ENCODE measurements at places on chromosomes 5 and 9.

DNA sequence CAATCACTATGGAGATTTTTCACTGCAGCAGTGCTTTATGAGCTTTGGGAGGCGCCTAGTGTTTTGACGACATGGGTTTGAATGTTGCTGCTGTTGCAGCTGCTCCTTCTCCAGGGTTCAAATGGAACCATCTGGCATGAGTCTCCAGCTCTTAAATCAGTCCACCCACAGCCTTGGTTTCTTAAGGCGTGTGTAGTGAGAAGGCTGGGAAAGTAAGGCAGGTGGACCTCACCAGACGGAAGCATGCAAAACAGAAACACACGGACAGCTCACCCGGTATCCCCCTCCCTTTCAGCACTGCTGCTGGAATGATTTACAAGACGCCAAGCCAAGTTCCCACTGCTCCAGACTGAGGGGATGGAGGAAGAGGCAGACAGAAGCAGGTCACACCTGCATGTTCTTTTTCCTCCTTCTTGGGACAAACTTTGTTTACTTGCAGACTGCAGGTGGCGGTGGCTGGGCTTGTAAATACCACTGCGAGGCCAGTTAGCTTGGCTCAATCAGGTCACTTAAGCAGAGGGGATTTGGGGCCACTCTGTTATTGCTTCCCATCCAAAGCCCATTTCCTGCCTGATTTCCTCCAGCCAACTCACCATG, 47.4 kb downstream of the ADAM19 start:
- no peak for DNase-seq

- no peak for DNase-seq
Measured at GRCh38 chr5:109721741-109722140, 32.0 kb downstream of the MAN2A1 start.

GRCh38 chr5:39759701-39760100, 334.9 kb upstream of the DAB2 start:
- no peak for DNase-seq

DNA sequence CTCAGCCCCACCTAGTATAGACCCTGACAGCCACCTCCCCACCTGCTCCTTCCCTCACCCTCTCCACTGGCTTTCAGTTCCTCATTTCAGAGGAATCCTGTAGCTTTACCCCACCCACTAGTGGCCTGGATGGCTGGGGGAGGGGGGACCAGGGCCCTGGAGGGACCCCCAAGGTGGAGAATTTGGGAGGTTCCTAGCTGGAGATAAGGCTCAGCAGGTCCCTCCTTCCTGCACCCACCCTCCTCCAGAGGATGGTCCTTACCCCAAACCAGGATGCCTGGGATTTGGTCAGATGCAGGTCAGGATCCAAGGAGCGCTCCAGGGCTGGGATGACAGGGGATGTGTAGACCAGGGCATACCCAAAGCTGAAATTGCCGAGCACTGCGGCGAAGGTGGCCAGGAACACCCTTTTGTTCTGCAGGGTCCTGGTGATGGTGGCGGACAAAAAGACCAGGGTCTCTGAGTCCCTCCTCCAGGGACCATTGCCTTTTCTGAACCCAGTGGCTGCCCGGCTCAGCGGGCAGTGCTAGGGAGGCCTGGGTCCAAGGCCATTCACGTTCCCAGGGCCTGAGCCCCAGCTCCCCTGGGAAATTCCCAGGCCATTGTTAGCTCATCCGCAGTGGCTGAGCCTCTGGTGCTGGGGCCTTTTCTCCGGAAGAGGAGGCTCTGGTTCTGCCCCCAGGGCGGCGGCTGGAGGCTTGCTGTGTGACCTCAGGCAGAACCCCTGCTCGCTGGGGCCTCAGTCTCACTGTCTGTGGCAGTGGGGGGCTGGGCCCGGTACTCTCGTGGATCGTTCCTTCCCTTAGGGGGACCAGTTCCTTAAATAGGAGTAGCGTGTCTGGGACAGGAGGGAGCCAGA, 678 bp downstream of the SLC2A6 start:
- no peak for DNase-seq

GRCh38 chr5:135875567-135875966, 20.1 kb downstream of the IL9 start:
- no peak for DNase-seq

DNA sequence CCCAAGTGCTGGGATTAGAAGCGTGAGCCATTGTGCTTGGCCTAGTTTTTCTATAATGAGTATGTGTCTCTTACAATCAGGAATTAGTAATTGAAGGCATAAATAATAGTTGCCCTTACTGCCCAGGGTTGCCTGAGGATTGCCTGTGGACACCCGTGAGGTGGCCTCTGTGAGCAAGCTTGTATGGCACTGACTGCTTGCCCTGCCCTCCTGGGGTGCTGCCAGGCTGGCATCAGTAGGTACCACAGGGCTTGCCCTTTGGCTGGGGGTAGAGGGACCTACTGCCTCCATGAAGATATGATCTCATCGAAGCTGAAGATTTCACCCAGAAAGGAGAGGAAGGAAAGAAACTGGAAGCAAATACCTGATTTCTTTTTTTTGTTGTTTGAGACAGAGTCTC, 23.8 kb upstream of the PHF19 start:
- DNase-seq = no peak

DNA sequence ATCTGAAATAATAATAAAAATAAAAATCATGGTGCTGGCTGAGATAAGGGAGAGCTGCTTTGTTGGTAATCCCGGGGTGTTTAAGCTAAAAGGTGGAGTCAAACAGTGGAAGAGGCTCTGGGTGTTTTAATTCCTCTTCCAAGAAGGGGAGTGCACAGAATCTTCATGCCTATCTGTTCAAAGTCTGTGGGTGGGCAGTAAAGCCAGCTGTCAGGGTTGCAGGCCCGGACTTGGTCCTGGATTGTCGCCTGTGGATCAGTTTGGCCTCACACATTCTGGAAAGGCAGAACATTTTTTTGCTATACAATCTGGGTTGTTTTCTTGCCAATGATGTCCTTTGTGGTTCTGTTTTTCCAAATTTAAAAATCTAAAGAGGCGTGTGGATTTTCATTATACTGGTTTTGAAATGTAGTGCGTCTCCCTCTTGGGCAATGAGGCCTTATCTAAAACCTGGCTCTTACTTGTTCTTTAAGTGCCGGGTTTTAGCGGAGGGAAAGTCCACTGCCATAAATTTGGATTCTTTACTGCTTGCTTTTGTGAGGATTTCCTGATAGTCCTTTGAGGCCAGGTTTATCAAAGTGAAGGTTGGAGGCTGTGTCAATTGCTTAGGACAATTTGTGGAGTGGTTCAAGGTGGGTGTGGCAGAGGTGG, 5.8 kb downstream of the ANKDD1B start:
- no peak for DNase-seq

- no peak for DNase-seq
Measured at GRCh38 chr9:110050925-110051355, 157.0 kb downstream of the C9orf152 start.

- DNase-seq = no peak
Measured at GRCh38 chr5:55621229-55621628, 86.5 kb upstream of the PLPP1 start.

GRCh38 chr5:135105105-135105484, 71.1 kb upstream of the PITX1 start:
- DNase-seq = no peak

Measured in SK-N-SH (cell line).